DMS79 treated with DMSO at 0.1 percent for 48 hours (cell line): ENCODE measurements at places on chromosomes 13 and 19.

DNA sequence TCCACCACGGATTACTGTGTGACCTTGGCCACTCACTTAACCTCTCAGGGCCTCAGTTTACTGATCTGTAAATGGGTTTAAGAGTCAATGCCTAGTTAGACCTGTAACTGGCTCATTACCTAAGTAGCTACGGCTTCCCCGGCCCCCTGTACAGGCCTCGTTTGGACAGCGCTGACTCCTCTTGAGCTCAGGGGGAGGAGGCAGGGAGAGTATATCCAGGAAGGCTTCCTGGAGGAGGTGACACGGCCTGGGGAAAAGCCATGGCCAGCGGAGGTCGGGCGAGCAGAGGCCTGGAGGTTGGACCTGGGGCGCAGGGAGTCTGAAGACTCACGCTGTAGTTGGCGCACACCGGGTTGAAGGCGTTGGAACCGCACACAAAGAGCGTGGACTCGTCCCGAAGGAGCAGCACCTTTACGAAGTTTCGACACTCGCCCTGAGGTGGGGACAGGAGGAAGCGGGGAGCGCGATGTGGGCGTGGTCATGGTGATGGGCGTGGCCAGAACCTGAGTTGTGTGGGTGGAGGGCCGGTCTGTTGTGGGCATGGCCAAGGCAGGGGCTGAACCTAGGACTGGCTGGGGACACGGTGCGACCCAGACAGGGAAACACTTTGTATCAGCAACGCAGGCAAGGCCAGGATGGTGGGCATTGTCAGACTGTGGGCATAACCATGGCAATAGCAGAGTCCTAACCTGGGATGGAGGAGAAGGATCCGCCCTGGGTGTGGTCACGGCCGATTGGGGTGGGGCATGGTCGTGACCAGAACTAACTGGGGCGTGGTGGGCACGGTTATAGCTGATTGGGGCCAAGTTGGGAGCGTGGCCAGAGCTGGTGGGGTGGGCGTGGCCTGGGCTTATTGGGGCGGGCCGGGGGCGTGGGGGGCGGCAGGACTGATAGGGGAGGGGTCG lies 3.6 kb downstream of the SEMA6B start:
- no peak for DNase-seq

DNA sequence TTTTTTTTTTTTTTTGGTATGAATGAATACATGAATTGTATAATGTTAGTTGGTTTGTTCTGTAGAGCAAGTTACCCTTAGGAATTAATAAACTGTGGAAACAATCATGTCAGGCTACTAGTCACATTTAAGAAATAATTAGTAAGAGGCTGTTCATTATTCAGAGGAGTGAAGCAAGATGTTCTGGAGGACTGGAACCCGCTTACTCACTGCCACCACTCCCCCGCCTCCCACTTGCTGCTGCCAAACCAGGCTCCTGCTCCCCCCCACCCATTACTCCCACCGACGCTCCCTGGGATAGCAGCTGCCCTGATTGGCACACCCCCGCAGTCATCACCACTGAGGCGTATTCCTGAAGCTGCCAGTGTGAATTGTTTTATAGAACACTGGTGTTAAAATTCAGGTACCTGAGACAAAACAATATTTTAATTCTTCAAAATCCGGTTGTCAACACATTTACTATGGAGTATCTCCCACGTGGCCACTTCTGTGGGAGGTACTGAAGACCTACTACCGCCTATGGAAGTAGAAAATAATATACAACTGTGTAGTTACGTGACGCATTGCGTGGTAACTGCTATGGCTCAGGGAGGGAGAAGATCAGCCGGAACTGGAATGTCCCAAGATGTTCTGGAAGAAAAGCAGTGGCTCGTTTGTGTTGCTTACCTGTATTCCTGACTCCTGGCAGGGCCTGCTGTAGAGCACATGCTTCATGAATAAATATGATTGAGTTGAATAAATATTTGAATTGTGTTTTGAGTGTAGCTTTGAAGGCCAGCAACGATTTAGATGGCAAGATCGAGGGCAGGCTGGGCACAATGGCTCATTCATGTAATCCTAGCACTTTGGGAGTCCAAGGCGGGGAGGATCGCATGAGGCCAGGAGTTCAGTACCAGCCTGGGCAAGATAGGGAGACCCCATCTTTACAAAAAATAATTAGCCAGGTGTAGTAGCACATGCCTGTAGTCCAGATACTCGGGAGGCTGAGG lies 1.7 kb downstream of the DPY19L3 start:
- no peak for DNase-seq

- no peak for DNase-seq
Observed at GRCh38 chr13:46057256-46058015, 4.9 kb upstream of the ZC3H13 start.

DNA sequence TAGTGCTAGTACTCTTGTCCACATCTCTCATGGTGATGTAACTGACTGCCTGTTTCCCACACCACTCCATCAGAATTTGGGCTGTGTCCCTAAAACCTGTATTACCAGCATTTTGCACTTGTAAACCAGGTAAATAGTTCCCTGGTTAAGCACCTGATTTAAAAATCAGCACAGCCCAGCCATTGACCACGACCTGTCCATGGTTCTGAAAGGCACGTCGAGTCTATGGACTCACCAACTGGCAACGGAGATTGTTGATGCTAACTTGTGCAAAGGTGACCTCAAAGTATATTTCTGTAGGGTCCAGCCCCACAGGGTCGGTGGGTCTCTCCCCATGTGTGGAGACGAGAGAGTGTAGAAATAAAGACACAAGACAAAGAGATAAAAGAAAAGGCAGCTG lies 46.7 kb upstream of the ZNF835 start:
- DNase-seq, result no peak

- no peak for DNase-seq
Observed at GRCh38 chr19:31908080-31908479, 437.3 kb upstream of the ZNF507 start.

DNA sequence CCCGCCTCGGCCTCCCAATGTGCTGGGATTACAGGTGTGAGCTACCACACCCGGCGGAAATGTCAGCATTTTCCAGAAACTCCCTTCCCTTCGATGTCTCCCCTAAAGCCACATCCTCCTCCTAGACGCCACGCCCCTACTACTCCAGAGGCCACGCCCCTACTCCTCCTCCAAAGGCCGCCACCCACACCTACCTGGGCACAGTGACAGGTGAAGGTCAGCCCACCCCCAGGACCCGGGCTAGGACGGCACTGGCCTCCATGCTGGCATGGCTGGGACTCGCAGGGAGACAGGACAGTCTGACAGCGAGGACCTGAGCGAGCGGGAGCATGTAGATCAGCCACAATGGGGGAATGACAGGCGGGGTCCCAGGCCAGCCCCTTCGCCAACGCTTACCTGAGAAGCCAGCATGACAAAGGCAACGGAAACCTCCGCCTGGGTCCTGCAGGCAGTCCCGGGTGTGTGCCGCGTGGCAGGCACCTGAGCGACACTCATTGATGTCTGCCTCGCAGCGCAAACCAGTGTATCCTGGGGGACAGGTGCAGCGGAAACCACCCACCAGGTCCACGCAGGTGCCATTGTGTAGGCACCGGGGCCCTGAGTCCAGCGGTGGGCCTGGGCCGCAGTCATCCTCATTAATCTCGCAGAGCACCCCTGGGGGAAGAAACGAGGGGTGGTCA lies 22.0 kb downstream of the NOTCH3 start:
- no peak for DNase-seq

- DNase-seq, result no peak
Observed at GRCh38 chr13:104385404-104385803, 1319.2 kb upstream of the SLC10A2 start.

DNA sequence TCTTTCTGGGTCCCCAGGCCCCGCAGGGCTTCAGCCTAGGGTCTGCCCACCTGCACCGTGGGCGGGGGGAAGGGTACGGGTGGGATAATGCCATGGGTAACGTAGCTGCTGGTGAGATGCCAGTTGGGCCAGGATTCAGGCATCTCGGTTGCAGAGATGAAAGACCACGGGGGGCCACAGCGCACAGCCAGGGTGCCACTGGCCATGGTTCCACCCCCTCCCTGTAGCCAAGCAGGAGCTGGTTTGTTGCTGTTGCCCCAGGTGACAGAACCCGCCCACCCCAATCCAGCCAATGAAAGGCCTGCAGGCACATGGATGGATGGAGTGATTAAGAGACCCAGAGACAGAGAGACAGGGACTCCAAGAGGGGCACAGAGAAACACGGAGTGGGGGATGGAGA lies 1.0 kb upstream of the CGB7 start:
- DNase-seq, result no peak

- DNase-seq, result no peak
Observed at GRCh38 chr13:96996107-96996506, 1.8 kb upstream of the OXGR1 start.
